ENCODE measurements at places on chromosomes 4 and X.

DNA sequence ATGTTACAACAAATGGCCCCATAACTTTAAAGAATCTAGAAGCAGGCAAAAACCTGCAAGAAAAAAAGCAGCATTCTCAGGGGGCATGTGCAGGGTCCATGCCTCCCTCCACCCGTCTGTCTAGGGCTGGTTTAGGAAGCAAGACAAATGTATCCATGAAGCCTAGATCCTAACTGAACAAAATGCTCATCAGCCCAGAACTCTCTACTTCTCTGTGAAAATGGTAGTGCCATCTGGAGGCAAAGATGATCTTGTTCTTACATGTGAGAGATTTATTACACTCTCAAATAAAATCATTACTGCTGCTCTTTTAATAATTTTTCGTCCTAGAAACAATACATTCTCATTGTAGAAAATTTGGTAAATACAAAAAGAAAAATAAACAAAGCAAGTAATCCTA, 26.7 kb downstream of the NR3C2 start:
- no peak for DNase-seq

- no peak for DNase-seq
Measured at GRCh38 chr4:138826754-138827153, 188.8 kb upstream of the NOCT start.

GRCh38 chrX:72002875-72003274, 92.2 kb downstream of the NHSL2 start:
- no peak for DNase-seq

GRCh38 chr4:80154545-80154933, 42.8 kb upstream of the PRDM8 start:
- no peak for DNase-seq

- no peak for DNase-seq
Measured at GRCh38 chrX:100931218-100931924, 2.7 kb upstream of the XKRX start.

GRCh38 chrX:150460781-150461180, 97.7 kb downstream of the MAMLD1 start:
- DNase-seq: no peak

DNA sequence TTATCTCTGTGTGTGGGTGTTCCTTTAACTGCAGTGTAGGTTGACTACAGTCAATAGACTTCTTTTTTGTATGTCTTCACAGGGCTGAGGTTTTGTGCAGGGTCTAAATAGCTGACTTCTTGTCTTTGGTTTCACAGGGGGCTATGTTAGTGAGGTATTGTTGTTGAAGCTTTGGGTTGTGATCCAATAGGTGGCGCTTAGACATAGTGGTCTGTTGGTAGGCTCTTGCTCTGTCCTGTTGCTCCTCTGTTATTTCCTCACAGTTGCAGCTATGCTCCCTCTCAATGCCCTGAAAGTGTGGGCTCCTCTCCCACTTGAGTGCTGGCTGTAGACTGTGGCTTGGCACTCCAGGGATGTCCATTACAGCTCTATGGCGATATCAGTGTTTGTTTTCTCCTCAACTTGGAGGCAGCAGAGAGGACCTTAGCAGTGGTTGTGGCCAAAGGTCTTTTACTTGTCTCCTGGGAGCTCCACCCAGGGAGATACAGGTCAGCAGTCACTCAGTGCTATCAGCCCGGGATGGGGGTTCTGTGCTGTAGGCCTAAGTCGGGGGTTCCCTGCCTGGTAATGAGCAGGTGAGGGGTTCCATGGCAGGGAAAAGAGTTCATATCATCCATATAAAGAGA, 14.0 kb downstream of the POF1B start:
- DNase-seq: no peak

DNA sequence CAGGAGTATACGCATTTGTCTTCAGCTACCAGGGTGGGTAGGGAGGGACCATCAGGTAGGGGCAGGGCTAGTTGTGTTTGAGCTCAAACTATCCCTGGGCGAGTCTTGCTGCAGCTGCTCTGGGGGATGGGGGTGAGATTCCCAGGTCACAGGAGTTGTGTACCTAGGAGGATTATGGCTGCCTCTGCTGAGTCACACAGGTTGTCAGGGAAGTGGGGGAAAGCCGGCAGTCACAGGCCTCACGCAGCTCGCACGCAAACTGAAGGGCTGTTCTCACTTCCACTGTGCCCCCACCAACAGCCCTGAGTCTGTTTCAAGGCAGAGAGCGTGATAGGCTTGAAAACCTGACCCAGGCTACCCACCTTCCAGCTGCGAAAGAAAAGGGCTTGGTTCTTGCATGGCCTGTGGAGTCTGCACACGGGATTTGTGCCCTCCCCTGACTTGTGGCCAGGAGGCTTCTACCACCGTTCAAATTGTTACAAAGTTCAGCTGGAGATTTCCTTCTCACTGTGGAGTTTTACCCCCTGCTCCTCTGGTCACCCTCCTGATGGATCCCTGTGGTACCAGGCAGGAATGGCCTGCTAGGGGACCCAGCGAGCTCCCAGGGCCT, 63.8 kb downstream of the ARFIP1 start:
- DNase-seq: no peak

- no peak for DNase-seq
Measured at GRCh38 chrX:123835661-123836371, 24.0 kb upstream of the XIAP start.

DNA sequence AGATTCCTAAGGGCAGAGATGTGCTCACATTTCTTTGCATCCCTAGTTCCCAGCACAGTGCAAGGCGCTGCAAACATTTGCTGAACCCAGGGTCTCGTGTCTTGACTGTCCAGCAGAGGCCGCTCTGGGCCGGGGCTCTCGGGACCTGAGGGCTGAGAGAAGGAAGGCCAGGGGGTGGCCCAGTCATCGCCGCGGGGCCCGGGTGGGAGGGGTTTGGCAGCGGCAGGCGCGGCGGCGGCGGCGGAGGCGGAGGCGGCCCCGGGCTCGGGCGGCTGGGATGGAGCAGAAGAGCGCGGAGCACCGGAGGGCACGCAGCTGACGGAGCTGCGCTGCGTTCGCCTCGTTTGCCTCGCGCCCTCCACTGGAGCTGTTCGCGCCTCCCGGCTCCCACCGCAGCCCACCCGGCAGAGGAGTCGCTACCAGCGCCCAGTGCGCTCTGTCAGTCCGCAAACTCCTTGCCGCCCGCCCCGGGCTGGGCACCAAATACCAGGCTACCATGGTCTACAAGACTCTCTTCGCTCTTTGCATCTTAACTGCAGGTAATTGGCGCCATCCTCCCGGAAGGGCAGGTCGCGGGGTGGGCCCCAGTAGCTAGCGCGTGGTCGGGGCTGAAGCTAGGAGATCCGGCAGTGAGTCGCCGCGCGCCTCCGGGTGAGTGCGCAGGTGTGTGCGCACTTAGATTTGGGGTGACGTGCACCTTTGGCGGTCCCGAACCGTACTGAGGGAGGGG, at the start of gene PARM1:
TSS of gene PARM1 (plus strand) at position 285 of the 730 bp plus-strand sequence. CDS start at position 497, 212 bp downstream.
- no peak for DNase-seq

GRCh38 chrX:31099536-31100090, 27.8 kb upstream of the FTHL17 start:
- no peak for DNase-seq

GRCh38 chr4:54566608-54567007, 91.1 kb upstream of the KIT start:
- no peak for DNase-seq

- DNase-seq: no peak
Measured at GRCh38 chr4:99917575-99917974, 23.3 kb upstream of the LAMTOR3 start.

DNA sequence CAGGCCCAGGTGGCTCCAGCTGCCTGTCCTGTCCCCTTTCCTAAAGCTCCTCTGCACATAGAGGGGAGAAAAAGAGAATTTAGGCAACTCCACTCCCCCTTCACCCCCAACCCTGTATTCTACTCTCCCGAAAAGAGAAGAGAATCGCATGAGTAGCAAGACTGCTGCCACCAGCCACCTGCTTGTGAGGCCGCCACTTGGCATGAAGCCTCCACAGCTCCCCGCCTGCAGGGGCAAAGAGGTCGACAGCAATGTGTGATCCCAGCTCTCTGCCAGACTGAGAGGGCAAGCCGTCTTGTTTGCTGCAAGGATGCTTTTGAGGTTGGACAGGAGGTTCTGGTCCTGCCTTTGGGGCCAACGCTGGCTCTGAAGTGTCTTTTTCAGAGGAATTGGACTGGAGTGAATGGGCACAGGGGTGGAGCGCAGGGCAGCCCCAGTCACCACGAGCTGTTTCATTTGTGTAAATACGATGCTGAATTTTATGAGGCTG, 77.1 kb downstream of the STARD8 start:
- DNase-seq: no peak

GRCh38 chrX:17525266-17525665, 150.3 kb downstream of the NHS start:
- DNase-seq: no peak

DNA sequence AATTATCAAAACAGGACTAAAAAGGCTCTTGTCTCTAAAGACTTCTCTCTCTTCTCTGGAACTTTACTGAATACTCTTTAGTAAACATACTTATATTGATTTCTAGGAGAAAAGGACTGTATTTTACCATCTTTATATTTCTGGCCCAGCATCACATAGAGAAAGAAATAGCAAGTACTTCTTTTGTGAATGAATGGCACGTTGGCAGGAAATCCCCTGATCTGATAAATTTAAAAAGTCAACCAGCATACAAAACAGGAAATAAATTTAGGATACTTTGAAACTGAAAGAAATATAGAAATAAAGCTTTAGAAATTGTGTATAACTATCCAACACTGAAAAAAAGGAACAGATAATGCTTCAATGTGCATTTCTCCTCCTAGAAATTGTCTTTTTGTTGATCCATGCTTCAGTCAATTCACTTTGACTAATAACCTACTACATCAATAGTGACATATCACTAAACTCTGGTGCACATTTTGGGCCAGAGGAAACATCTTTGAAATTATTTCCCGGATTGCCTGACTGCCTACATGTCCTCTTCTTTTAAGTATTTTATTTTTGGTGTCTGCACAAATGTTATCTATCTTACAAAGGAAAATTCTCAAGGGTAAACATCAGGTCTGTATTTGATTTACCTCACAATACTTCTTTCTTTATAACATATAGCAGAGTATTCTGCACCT, 183.5 kb upstream of the FSTL5 start:
- DNase-seq: no peak

DNA sequence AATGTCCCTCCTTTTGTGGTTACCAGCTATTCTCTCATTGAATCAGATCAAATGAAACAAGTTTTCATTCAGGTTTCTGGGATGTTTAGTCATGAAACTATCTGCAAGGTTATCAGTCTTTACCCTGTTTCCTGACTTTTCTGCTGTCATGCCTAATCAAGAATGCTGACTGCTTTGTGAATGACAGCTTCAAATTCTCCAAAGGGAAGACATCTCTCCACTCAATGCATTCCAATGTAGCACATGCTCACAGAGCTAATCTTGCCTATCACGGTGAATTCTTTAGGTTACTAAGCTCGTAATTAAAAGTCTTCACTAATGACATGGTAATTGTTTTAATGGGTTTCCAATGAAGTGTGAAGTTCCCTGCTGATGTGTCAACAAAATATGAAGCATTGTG, 1068.5 kb downstream of the PCDH7 start:
- no peak for DNase-seq

DNA sequence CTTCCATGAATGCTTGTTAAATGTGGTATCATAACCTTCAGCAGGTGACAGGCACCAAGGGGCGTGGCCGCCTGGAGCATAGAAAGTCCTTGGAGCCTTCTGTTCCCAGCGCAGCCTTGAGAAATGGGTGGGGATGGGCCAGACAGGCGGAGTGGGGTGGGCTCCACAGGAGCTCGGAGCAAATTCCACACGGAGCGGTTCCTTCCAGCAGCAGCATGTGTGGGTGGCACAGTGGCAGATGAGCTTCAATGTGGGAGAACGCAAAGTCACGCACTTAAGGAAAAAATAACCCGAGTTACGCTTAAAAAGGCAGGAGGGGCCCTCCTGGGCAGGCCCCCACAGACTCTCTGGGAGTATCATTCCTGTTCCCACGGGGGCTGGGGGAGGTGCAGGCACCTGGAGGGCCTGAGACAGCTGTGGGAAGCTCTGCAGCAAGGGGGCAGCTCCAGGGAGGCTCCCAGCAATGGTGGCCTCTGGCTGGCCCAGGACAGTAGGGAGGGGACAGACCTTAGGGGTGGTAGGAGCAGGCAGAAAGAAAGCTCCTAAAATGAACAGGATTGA, 15.3 kb downstream of the TMEM271 start:
- no peak for DNase-seq

- no peak for DNase-seq
Measured at GRCh38 chrX:13898083-13898482, 81.2 kb upstream of the GPM6B start.

- no peak for DNase-seq
Measured at GRCh38 chr4:82957045-82957444, 53.6 kb downstream of the LIN54 start.

DNA sequence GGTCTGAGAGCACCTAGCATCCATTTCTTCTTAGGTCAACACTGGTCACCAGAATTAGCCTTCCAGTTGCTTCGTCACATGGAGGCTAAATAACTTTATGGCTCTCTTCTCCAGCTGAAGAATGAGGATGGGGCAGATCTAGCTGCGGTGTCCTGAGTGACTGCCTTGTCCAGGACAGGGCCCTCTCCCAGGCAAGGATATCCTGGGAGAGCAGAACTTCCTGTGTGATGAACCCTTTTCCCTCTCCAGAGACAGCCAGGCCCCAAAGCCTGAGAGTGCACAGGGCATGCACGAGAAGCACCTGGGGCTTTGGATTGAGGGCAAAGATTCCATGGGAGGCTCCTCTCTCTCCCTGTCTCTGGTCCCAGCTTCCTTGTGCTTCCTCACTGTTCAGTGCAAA, 108.2 kb upstream of the MAMLD1 start:
- DNase-seq: no peak

DNA sequence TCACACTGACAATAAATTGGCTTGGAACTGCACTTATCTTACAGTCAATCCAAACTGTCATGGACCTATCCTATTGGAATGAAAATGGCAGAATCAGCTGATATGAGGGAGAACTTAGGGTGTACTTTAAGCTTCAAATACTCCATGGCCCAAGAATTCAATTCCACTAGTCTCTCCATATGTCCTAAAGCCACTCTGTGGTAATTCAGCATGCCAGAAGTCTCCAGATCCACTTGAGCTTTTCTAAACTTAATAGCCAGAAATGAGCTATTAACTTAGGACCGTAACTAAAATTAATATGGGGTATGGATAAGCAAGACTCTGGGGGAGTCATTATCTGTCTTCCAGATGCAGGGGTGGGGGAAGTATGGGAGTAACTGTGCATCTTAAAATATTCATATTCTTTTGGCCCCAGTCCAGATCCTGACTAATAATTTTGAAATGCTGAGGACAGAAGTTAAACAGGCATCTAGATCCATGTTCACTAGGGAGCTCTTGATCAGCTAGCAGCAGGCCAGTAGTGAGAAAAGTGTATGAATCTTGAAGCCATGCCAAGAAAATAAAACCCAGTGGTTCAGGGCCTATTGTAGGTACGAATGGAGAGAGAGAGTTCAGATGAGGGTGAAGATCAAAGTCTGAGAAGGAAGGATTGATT, 167.6 kb downstream of the DKK2 start:
- DNase-seq: no peak

GRCh38 chr4:125013891-125014290, 300.9 kb upstream of the FAT4 start:
- DNase-seq: no peak

DNA sequence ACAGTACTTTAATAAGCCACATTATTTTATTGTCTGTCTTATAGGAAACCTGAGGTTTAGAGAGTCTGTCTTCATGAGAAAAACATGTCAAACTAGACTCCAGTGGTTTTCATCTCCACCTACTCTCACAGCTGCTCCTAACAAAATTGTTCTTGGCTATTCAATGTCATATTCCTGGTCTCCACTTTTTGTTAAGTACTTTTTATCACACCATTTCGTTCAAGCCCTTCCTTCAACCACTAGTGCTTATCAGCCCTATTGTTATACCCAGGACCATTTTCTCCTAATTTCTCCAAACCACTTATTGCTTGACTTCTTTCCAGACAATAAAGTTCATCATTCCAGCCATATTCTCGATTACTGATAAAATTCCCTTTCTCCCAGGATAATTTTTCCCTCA, 1674.3 kb upstream of the AGA start:
- DNase-seq: no peak

Data from activated CD8-positive, alpha-beta memory T cell treated with anti-CD3 and anti-CD28 coated beads for 1 hour (primary cell).